Dermis microvascular lymphatic vessel endothelial cell (primary cell): ENCODE measurements at places on chromosomes 2 and 18.

- no peak for DNase-seq
Measured at GRCh38 chr2:39735648-39736047, 43.4 kb downstream of the THUMPD2 start.

DNA sequence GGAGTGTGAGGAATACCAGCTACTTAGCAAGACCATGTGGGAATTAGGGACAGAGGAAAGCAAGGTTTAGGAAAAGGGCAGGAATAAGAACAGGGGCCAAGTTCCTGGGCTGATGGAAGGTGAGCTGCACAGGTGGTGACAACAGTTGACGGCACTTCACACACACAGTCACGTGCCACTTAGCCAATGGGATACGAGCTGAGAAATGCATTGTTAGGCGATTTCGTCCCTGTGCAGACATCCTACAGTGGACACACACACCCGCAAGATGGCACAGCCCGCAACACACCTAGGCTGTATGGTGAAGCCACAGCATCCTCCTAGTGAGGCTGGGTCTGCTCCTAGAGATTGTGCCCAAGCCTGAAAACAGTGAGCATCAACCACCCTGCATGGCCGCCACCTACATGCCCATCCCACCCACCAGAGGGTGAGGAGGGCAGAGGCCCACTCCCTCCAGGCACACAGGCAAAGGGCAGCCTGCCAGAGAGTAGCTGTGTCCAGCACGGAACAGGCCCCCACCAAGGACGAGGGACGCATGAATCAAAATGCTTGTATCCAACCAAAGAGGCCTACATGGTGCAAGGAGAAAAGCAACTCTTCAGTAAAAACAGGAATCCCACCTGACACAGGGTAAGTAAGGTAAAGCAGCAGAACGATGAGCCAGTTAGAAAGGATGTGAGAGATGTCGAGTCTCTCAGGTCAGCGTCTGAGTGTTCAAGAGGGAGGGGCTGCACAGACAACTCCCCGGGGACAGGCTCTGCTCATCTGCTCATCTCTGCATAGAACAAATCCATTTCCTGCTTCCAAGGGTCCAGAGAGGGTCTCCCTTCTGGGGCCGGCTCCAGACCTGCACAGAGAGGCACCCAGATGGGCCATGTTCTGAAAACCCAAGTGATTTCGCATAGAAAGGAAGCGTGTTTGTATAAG is 51.3 kb downstream of the ZNF516 start:
- DNase-seq = no peak

DNA sequence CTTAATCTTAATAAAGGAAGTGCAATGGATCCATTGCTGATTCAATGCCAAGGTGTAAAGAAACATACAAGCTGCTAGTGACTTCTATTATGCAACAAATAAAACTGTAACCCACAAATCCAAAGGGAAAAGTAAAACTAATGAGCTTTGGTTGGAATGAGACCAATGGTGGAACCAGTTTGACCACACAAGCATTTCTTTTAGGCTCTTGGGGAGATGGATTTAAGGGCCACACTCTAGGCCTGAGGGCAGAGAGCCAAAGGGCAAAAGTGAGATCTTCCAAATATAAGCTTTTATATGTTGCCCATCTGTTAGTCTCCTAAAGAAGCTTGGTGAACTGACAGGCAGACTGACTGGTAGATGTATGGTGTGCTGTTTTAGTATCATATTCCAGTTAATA is 41.5 kb upstream of the MMADHC start:
- no peak for DNase-seq

- DNase-seq = peak; percentile 32
Measured at GRCh38 chr2:227033471-227034148, 130.4 kb downstream of the COL4A4 start.

DNA sequence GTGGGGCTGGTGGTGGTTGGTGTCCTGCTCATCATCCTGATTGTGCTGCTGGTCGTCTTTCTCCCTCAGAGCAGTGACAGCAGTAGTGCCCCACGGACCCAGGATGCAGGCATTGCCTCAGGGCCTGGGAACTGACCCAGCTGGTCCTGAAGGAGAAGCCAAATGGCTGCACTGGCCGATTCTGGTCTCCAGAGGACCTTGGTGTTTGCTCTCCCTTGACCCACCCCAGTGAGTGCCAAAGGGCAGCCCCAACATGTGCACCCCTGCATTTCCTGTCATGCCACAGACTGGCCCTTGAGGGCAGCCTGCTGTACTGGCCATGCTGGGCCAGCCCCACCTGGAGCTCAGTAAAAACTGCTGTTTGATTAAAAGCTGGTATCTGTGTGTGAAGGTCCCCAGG is 2.5 kb upstream of the RNF181 start:
- DNase-seq = no peak

- DNase-seq = no peak
Measured at GRCh38 chr2:149687052-149687427, 99.5 kb upstream of the MMADHC start.

GRCh38 chr18:50647237-50647636 is 87.3 kb downstream of the MAPK4 start:
- no peak for DNase-seq

DNA sequence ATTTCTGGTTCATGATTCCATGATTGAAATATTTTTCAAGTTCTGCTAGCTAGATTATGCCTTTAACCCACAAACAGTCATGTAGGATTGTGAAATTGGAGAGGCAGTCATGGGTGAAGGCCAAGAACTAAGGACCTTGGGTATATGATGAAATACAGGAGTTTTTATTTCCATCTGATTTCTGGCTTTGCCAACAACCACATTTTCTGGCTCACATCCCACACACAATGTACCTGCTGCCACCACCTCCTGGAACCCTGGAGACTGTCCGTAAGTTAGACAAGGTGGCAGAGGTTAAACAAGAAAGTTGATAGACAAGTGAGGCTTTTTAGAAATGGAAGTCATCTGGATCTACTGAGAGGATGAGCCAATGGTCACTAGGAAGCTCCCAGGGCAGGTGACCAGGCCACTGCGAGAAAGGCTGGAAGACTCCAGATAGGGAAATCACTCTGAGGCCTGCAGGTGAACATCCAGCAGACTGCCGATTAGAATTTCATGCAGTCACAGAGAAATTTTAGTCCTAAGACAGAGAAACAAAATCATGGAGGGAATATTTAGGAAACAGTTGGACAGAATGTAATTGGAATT is 402.0 kb downstream of the ALK start:
- no peak for DNase-seq

DNA sequence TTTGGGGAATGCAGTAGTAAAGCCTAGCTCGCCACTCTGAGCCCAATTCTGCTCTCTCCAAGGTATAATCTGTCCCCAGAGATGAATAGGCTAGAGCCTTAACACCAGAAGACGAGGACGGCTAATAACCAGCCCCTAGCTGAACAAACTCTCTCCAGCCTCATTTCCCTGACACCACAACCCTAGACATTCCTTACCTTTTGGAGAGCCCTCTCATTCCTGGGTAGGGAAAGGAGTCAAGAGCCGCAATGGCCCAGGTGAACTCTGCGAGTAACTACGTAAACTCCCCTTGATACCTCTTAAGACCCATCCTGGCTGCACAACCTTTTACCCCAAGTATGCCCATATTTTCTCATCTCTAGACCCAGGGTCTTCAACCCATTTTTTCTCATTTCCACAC is 722.9 kb downstream of the BCL11A start:
- DNase-seq = no peak

DNA sequence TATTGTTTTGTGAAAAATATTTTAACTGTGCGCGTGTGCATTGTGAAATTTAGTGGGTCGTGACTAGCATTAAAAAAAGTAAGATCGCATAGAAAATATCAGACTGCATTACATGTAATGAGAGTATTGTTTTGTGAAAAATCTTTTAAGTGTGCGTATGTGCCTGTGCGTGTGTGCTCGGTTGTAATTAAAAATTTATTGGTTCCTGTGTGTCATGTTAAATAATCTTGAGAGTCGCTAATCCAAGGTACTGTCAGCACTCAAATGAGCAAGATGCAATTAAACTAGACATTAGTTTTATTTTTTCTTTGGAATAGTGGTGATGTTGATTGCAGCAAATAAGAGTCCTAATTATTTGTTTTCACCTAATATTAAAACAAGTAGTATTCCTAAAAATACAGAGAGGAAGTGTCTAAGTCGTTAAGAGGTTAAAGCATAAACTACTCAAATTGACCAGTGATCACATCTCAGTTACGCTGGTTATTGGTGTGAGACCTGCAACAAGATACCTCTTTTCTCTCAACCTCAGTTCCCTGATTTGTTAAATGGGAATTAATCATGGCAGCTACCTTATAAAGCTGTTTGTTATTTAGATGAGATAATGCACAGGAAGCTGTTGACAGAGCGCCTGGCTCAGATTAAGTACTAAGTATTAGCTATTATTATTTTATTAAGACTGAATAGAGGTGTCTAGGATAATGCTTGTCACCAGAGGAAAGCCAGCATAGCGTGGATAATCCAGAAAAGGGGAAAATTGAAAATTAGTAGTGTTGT is 1.9 kb downstream of the ZDBF2 start:
- DNase-seq = no peak

DNA sequence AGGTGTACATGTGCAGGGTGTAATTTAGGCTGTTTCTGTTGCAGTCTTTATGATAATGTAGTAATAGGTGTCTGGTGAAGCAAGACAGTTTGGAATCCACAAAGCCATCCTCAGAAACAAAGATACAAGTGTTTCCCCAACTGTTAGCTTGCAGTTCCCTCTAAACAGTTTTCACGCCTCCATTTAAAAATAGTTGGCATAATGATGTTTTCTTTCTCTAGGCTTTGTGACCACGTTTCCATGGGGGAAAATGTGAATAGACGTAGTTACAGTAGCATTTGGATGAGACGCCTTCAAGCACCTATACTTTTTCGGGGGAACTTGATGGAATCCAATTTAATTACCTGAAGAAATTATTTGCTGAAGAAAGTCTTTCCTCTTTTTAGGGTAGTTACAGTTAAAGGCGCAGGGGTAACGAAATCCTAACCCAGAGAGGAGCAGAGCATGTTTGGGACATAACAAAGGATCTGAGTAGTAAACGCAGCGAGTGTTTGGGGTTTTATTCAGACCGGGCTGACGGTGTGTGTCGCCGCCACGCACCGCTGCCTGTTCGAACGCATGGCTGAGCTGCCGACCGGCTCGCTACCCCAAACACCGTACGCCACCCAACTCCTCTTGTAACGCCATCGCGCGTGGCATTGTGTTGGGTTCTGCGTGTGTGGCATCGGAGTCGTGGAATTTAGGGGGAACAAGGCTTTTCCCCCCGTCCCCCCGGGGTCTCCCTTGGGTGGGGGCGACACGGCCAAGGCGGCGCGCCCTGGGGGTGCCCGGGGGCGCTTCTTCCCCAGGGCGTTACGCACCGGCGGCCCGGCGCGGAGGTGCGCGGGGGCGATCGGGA is 681 bp upstream of the NRP2 start:
- no peak for DNase-seq

DNA sequence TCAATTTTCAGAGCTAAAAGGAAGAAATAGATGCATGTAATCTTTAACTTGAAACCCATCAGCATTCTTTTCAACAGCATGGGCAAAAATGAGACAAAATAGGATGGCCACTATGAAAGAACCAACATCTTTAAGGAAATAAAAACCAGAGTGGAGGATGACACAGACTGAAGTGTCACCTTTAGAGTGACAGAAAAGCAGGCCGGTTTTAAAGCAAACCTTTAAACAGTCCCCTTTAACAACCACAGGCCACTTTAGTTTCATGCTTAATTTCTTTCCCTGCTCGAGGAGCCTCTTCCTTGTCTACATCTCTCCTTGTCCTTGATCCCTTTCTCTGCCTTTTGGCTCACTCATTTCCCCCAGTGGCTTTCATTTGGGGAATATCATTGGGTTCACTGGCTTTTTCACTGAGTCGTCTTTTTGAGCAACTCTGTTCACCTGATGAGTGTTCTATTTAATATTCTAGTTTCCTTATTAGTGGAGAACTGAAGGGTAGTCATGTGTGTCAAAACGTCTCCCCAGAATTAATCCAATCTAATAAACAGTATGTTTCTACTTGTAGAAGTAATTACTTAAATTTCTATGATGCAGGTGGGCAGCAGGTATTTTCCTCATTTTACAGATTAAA is 72.5 kb downstream of the DOCK10 start:
- no peak for DNase-seq
